ENCODE measurements at places on chromosomes 13 and 19.

DNA sequence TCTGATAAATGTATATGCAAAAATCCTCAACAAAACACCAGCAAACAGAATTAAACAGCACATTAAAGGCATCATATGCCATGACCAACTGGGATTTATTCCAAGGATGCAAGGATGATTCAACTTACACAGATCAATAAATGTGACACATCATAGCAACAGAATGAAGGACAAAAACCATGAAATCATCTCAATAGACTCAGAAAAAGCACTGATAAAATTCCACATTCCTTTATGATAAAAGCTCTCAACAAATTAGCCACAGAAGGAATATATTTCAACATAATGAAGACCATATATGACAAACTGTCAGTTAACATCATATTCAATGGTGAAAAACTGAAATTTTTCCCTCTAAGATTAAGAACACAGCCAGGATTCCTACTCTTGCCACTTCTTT lies 691.6 kb downstream of the DIAPH3 start:
- DNase-seq: no peak

GRCh38 chr19:31312009-31312676 lies 37.1 kb downstream of the TSHZ3 start:
- no peak for DNase-seq

GRCh38 chr13:36965767-36966166 lies 33.4 kb downstream of the ALG5 start:
- peak; percentile 15 for DNase-seq

GRCh38 chr13:104586051-104586746 lies 1520.0 kb upstream of the SLC10A2 start:
- DNase-seq: peak; percentile 18

- DNase-seq: no peak
Measured at GRCh38 chr13:47226516-47226915, 329.7 kb upstream of the HTR2A start.

- DNase-seq: no peak
Measured at GRCh38 chr13:65112531-65112941, 2117.6 kb downstream of the PCDH9 start.

DNA sequence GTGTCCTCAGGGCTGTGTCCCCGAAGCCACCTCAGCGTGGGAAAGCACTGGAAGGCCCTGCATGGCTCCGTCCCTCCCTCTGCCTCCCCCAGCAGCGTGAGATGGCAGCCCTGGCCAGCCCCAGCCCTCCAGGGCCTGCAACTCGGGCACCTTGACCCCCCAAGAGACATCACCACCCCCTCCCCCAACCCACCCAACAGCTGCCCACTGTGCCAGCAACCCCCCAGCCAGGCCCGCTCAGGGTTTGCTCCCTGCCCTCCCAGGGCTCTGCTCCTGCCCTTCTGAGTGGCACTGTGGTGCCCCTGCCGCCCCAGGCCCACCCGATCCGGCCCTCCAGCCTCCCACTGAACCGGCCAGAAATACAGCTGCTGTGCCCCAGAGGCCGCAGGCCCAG lies 1.5 kb upstream of the ASPDH start:
- DNase-seq: no peak

DNA sequence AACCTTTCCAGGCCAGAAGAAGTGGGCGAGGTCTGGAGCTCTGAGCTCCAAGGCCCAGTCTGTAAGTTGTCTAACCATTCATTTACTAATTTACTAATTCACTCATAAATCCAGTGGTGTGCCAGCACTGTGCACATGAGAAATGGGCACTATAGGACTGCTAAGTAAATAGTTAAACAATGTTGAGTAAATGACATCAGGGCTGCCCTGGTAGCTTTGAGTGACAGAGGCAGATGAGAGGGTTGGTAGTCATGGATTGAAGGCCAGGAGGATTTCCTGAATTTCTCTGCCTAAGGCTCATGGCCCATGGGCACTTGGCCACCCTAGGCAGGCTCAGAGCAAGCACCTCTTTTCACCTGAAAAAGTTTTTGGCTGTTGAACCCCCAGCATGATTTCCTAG lies 216.9 kb upstream of the RXFP2 start:
- DNase-seq: no peak

DNA sequence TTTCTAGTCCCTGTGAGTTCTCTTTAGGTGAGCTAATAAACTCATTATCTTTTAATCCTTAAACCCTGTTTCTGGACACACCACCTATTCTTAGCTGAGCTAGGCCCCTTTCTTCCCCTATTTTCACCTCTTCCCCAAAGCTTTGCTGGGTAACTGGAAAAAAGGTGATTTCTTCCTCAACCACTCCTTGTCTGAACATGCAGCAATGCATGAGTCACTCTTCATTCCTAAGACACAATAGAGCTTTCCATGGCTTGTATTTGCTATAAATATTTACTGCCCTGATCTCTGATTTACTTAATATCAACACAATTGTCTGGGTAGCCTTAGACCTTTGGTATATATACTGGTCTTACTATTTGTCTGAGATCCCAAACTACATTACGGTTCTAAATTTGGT lies 370.9 kb downstream of the KLF5 start:
- peak; percentile 52 for DNase-seq

DNA sequence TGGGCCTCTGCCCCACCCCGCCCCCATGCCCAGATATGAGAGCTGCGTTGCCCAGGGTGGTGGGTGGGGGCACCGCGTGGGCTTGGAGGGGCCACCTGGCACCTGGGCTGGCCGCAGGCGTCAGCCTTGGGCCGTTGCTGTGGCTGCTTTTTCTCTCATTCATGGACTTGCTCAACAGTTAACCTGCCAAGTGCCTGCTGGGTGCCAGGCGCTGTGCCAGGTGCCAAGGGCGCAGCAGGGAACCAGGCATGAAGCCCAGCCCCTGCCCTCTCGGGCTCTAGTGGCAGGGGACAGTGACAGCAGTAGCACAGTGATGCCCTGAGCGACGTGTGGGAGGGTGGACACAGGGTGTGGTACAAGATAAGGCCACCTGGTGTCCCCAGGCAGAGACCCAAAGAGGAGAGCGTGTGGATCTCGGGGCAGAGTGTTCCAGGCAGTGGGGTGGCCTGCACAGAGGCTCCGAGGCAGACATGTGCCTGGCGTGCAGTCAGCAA lies 28.1 kb downstream of the DHX34 start:
- DNase-seq: no peak

DNA sequence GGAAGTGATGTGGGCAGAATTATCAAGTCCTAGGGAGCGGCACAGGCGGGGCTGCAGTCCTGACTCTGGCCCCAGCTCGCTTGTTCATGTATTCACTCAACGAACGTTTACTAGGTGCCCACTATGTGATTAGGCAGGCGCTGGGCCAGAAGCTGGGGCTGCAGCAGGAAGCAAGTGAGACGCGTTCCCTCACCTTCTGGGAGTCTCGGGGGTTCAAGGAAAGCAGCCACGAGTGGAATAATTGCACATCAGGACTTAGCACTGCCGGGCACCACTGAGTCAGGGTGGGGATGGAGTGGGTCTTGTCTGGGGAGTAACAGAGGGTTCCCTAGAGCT lies 2.5 kb upstream of the LMTK3 start:
- DNase-seq: no peak

- DNase-seq: no peak
Measured at GRCh38 chr13:59468396-59468795, 695.3 kb downstream of the DIAPH3 start.

- DNase-seq: no peak
Measured at GRCh38 chr13:30866677-30867076, 39.4 kb upstream of the MEDAG start.

DNA sequence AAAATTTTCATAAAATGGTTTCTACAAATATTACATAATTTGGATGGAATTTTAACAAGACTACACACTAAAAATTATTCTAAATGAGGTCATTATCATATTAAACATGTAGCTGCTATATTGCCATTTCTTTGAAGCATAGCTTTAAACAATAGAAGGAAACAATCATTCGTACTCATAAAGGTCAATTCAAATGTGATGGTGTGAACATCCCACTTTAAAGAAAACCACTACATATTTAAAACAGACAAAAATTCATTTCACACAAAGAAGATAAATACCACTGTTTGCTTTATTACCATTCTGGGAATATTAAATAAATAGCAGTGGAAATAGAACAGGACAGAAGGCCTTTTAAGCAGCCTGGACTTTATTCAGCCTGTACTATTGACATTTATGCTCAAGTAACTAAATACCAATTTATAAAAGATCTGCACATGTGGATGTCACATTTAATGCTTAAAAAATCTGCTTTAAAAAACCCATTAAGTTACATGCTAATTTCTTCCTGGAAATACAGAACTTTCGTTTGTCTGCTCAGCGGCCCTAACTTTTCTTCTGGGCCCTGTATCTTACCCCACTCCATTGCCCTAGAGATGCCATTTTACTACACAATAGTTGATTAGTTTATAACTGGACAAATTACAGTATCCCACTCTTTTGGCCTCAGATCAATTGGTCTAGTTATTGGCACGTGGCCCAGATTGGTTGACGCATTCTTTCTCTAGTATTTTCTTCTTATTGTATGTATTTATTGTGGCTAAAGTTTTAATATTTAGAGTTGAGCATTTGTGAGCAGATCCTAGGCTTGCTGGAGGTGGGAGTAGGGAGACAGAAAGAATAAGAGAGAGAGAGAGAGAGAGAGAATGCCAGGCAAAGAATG lies 215.1 kb upstream of the SPRY2 start:
- DNase-seq: no peak

GRCh38 chr13:27125357-27126282 lies 46.0 kb downstream of the USP12 start:
- no peak for DNase-seq

DNA sequence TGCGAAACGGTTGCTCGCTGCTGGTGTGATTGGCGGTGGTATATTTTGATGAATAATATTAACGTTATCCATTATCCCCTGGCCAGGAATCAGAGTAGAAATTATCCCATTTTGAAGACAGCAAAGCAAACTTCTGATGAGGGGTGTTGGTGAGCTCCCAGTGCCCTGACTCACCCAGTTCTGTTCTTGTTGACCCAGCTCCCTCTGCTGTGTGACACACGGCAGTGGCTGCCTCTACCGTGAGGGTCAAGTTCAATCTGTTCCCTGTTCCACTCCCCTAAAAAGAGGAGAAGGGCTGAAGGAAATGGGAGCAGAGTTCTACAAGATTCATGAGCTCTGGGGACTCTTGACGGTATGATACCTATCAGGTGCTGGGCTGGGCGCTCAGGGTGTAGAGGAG lies 2.0 kb downstream of the CAMSAP3 start:
- no peak for DNase-seq

DNA sequence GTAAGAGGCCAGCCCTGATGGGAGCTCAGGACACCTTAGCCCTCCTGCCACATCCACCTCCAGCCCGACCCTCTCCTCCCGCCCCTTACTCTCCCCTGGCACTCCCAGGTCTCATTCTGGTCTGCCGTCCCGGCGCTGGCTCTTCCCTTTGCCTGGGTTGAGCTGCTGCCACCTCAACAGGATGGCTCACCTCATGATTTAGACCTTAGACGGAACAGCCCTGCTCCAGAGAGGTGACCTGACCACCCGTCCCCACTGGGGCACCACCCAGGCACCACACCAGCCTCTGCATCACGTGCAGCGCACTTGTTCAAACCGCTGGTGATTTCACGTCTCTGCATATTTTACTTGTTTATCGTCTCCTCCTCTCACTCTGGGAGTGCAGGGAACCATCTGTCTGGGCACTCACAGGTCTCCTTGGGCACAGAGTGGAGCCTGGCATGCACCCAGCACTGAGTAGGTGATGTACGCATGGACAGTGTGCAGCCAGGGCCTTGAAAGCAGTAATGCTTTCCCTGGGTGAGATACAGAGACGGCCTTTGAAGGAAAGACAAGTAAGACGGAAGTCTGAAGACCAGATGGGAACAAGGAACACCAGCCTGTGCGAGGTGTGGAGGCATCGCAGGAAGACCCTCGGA lies 183.1 kb downstream of the KATNAL1 start:
- no peak for DNase-seq

DNA sequence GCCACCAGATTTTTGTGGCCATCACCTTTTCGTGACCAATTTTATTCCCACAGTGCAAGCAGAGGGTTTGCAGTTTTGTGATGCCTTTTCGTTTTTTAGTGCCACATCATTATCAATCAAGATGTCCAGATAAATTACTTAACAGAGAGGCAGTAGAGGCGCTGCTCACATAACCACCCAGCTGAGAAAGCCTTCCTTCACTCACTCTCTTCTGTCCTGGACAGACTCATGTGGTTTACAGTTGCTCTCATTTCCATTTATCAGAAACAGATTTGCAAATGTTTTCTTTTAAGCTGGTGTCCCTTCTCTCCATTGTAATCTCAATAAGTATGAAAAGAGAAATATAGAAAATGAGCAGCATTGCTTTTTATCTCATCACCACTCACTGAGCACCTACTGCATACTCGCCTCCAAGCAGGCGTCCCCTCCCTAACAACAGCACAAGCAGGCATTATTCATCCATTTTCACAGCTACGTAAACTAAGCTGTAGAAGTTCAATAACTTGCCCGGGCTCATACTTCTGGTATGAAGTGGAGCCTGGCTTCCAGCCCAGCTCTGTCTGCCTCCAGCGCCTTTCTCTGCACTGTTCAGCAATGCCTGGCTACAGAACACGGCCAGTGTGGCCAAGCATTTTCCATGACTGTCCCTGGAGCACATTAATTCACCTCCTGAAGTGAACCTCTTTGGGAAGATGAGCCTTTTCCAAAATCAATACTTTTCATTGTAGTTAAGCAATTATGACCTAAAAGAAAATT lies 34.6 kb upstream of the KATNAL1 start:
- DNase-seq: peak; percentile 44

- DNase-seq: peak; percentile 48
Measured at GRCh38 chr13:20566468-20566897, 474 bp upstream of the IFT88 start.

GRCh38 chr13:69274231-69274630 lies 833.4 kb upstream of the ATXN8OS start:
- no peak for DNase-seq

GRCh38 chr19:52990759-52991418 lies 22.8 kb upstream of the ERVV-1 start:
- DNase-seq: no peak

GRCh38 chr19:38386971-38387549 lies 774 bp downstream of the GGN start:
- no peak for DNase-seq

- no peak for DNase-seq
Measured at GRCh38 chr19:19470579-19470978, 44.8 kb downstream of the TSSK6 start.

- peak; percentile 10 for DNase-seq
Measured at GRCh38 chr19:51131780-51132680, 7.3 kb downstream of the SIGLEC9 start.

DNA sequence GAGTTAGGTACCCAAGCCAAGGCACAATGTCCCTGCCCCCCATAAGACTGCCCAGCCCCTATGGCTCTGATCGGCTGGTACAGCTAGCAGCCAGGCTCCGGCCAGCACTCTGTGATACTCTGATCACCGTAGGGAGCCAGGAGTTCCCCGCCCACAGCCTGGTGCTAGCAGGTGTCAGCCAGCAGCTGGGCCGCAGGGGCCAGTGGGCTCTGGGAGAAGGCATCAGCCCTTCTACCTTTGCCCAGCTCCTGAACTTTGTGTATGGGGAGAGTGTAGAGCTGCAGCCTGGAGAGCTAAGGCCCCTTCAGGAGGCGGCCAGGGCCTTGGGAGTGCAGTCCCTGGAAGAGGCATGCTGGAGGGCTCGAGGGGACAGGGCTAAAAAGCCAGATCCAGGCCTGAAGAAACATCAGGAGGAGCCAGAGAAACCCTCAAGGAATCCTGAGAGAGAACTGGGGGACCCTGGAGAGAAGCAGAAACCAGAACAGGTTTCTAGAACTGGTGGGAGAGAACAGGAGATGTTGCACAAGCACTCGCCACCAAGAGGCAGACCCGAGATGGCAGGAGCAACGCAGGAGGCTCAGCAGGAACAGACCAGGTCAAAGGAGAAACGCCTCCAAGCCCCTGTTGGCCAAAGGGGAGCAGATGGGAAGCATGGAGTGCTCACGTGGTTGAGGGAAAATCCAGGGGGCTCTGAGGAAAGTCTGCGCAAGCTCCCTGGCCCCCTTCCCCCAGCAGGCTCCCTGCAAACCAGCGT lies 3.0 kb upstream of the KMT2B start:
- DNase-seq: no peak

All from HCT116 (cell line).